ENCODE measurements at places on chromosomes 2 and 18.

DNA sequence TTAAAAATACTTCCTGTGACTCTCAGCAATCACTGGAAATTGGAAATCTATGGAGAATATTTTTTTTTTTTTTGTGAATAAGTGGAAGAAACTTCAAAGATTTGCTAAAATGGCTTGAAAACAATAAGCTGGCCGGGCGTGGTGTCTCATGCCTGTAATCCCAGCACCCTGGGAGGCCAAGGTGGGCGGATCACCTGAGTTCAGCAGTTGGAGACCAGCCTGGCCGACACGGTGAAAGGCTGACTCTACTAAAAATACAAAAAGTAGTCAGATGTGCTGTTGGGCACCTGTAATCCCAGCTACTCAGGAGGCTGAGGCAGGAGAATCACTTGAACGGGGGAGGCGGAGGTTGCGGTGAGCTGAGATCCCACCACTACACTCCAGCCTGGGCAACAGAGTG, 155.5 kb upstream of the CAVIN2 start:
- DNase-seq = no peak

- no peak for DNase-seq
Observed at GRCh38 chr2:100524331-100524730, 38.5 kb upstream of the PDCL3 start.

DNA sequence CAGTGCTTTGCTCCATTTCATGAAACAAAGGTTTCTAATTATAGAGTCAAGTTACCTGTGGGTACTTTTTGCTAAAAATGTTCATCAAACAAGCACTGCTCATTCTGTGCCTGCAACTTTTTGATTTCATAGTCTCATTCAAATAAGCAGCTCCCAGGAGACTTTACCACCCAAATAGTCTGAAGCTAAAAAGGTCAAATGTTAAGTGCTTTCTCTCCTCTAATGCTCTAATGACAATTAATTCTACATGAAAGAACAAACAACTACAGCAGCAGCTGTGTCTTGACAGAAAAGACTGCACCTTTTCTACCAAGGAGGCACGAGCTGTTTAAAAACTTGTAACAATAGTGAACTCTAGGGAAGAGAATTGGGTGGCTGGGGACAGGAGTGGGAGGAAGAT, 65.3 kb downstream of the CCDC93 start:
- no peak for DNase-seq

- no peak for DNase-seq
Observed at GRCh38 chr2:149056541-149057255, 18.2 kb downstream of the LYPD6B start.
